NCI-H1694 (cell line): ENCODE measurements at places on chromosomes 7 and 10.
A peak's percentile ranks its signal among the peaks of the same experiment; 100 is the strongest.

DNA sequence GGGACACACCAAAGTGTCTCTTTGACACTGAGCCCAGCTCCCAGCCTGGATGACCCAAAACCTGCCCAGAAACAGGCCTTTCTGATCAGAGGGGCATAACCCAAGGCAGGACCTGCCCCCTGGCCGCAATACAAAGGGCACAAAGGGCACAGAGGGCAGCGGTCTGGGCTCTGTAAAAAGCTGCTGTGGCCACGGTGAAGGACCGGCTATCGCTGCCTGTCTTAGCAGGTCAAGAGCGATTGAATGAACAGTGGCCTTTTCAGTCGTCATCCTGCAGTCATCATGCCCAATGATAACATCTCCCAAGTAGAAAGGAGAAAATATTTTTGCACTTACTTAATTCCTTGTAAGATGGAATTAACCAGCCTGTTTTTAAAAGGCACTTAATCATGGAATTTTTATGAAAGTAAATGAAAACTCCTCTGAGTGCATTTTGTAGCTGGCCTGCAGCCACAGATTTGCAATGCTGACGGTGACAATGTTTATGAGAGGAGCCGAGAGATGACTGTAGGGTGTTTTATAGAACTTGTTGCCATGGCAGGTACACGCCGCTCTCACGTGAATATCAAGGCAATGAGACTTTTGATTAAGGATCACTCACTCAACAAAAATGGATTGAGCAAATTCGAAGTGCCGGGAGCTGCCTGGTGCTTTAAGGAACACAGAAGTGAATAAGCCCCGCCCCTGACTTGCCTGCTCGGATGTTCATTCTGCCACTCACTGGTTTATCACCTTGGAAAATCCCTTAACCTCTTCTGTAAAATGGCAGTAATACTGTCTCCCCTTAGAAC, 47.3 kb upstream of the BHLHA15 start:
- DNase-seq, result no peak

DNA sequence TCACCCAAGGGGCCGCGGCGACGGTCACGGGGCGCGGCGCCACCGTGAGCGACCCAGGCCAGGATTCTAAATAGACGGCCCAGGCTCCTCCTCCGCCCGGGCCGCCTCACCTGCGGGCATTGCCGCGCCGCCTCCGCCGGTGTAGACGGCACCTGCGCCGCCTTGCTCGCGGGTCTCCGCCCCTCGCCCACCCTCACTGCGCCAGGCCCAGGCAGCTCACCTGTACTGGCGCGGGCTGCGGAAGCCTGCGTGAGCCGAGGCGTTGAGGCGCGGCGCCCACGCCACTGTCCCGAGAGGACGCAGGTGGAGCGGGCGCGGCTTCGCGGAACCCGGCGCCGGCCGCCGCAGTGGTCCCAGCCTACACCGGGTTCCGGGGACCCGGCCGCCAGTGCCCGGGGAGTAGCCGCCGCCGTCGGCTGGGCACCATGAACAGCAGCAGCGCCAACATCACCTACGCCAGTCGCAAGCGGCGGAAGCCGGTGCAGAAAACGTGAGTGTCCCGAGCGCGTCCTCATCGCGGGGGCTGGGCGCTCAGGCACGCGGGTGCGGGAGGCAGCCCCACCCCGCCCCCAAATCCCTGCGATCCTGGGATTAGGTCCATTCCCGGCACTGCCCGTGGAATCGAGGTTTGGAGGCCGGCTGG, 509 bp downstream of the AHR start:
- no peak for DNase-seq

DNA sequence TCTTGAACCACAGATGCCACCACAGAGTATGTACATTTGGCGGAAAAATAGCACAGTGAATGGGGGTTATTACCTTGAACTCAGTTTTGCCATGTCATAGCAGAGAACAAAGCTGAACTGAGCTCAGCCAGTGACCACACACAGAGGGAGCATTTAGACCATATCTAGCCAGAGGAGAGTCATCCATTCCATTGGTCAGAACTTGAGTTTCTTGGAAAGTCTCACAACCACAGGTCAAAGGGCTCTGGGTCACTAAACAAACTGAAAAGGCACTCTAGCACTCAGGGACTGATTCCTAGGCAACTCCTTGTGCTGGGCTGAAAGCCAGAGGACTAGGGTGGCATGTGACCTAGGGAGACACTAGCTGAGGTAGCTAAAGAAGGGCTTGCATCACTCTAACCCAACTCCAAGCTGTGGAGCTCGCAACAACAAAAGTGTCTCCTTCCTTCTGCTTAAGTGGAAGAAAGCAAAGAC, 239.7 kb upstream of the SEMA3D start:
- no peak for DNase-seq

DNA sequence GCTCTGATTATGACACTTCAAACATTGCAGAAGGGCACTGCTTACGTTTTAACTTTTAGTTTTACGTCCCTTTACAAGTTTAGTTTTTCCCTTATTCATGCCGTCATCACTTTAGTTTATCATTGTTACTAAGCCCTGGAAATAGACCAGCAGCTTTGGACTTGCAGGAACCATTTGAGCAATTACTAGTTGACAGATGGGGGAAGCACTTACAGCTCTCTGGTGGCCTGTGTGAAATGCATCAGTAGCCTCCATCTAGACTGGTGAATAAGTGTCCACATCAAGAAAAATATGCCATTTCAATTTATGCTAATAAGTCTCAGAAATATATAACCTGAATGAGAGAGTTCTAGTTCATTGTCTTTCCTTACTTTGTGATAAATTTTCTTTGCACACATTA, 194.9 kb upstream of the GRM3 start:
- no peak for DNase-seq

- no peak for DNase-seq
Observed at GRCh38 chr7:138116892-138117291, 40.6 kb downstream of the AKR1D1 start.

- peak; percentile 8 for DNase-seq
Observed at GRCh38 chr7:90931986-90932916, 332.0 kb upstream of the FZD1 start.

GRCh38 chr7:152074673-152075072, 49.2 kb downstream of the GALNT11 start:
- DNase-seq, result no peak

GRCh38 chr7:134905375-134905774, 80.9 kb upstream of the AGBL3 start:
- no peak for DNase-seq
